ENCODE measurements at places on chromosomes 13 and 19.

- no peak for DNase-seq
Observed at GRCh38 chr13:94480672-94481145, 1.2 kb upstream of the DCT start.

DNA sequence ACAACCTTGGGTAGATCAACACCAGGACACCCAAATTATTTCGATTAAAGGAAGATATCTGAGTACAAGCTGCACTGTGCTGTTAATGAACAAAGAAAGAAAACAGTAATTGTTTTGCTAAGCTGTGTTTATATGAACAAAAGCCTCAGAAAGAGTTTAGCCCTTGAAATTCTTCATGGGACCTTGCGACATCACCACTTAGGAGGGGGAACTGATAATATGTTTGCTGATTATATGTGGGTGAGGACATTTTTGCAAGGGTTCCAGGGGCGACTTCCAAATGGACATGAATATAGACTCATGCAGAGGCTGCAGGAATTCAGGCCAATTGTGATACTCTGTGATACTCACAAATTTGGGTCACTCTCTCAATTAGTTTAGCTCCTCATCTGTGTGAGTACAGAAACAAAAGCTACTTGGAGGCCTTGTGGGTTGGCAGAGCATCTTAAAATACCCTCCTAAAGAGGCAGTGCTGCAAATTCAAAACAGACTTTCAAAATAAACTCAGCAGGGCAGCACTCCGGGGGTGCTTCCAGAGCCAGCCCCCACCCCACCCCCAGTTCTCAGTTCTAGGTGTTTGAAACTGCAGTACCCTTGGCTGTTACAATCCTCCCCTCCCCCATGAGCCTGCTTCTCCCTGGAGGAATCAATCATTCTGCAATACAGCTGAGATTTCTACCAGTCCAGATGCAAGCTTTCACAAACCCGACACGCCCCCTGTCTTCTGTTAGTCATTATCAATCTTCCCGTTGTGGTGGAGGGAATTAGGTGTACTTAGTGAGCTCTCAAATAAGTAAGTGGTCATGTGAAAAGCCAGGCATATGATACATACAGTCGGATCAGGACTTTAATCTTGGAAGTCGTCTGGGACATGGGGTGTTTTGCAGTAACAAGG lies 97.0 kb upstream of the MBNL2 start:
- DNase-seq = no peak

DNA sequence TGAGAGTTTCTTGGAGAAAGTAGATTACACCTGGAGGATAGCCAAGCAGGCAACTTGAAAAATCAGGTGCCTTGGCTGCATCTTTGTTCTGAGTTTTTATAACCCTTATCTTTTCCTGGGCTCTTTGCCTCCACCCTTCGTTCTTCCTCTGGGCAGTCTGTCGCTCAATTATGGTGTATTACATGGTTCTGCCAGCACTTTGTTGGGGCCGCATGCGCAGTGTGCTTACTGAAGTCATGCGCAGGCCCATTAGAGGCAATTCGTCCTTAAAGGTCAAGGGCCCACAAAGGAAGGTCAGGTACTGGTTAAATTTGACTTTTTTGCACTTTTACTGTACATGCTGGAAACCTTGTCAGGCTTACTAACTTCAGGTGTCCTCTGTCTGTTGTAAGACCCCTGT lies 761.9 kb upstream of the SLITRK5 start:
- no peak for DNase-seq

DNA sequence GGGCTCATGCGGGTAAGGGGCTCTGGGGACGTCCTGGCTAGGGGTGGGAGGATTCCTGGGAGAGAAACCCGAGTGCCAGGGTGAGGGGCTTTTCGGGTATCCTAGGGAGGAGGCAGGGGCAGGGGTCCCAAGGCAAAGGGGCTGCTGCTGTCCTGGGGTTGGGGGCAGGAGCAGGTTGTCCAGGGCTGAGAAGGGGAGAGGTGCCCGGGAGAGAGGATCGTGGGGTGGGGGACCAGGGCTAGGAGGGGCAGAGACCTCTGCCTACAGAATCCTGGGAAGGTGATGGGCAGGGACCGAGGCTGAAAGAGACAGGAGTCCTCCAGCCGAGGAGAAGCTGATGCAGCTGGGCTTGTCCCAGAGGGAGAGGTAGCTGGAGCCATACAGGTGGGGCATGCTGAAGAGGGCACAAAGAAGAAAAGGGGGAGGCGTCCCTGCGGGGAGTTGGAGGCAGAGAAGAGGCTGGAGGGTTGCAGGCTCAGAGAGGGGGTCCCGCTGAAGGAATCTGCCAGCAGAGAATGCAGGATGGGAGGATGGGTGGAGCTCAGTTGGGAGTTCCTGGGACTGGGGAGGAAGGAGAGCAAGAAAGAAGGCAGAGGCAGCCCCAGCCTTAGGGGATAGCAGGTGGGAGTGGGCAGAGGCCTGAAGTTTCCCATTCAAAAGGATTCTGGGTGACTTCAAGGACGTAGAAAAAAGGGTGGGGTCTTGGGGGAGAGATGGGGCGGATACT lies 574 bp downstream of the CYP2S1 start:
- DNase-seq = no peak

DNA sequence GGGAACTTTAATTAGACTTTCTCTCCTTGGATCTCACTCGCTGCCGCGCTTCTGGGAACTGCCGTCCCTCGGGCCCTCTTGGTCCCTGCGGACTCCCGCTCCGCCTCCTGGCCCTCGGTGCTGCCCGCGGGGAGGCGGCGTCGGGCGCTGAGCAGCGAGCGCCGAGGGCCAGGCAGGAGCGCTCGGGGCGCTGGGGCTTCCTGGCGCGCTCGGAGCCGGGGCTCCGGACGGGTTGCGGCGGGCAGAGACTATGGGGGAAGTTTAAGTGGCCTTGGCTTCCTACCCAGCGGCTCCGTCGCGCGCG lies 704 bp downstream of the CHST8 start:
- DNase-seq = no peak

DNA sequence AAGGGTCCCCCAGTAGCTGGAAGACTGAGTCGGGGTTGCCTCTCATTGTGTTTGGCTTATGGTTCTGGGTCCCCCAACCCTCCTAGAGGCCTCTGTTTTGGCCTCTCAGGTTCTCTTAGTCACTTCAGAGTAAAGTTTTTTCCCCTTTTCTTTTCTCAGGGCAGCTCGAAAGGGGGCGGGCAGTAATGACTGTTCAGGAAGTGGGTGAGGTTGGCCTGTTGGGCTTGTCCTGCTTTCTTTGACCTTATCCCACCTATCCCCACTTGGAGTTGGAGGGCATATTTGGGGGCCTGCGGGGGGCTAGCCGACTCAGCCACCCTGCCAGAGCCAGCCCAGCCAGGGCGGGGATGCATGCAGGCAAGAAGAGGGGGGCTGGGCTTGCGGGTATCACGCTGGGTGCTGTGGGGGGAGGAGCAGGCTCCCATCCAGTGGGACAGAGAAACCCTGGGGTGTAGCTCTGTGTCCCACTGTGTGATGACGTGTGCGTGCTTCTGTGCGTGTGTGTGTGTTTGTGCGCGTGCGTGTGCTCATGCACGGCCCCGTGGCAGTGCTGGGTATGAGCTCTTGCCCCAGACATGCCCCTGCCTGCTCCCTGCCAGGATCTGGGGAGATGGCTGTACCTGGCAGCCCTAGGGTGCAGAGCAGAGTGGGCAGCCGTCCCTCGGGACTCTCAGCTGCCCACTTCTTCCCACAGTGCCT lies 1.4 kb downstream of the CIC start:
- peak; percentile 23 for DNase-seq

- no peak for DNase-seq
Observed at GRCh38 chr19:37931881-37932655, 25.1 kb downstream of the SIPA1L3 start.

DNA sequence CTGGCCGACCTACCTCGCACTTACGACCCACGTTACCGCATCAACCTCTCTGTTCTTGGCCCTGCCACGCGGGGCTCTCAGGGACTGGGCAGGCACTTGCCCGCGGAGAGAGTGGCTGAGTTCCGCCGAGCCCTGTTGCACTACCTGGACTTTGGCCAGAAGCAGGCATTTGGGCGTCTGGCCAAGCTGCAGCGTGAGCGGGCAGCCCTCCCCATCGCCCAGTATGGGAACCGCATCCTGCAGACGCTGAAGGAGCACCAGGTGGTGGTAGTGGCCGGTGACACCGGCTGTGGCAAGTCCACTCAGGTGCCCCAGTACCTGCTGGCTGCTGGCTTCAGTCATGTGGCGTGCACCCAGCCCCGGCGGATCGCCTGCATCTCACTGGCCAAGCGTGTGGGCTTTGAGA lies 4.2 kb downstream of the DHX34 start:
- no peak for DNase-seq

GRCh38 chr13:46278474-46278873 lies 66.7 kb downstream of the LRRC63 start:
- no peak for DNase-seq

GRCh38 chr13:112849500-112849899 lies 119.5 kb upstream of the MCF2L start:
- DNase-seq = no peak

GRCh38 chr13:101584331-101584730 lies 131.9 kb downstream of the ITGBL1 start:
- no peak for DNase-seq

- DNase-seq = no peak
Observed at GRCh38 chr13:114026481-114026880, 52.6 kb upstream of the C13orf46 start.

DNA sequence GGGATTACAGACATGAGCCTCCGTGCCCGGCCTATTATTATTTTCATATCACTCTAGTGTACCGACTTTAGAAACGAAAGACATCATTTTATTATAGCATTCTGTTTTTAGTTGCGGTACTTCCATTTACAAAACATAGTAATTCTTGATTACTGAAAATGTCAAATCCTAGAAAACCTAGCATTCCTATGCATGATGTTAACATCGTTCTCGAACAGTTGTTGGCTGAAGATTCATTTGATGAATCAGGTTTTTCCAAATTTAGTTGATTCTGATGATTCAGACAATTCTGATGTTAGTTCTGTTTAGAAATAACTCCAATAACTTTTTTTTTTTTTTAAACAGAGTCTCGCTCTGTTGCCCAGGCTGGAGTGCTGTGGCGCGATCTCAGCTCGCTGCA lies 11.5 kb upstream of the MTRF1 start:
- DNase-seq = no peak

DNA sequence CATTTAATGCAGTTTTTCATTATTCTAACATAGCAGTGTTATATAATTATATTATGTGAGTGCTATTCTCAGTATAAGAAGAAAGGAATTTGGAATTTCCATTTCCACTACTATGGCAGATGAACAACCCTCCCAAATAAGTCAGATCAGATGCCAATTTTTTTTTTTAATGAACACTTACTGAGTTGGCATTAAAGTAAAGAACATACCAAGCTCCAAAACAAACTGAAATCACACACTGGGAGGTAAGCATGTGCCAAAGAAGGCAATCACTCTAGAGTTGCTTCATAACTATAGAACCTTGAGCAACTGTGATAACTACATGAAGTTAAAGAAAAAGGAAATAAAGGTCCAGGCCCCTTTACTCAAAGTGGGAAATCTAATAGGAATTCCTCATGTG lies 90.3 kb downstream of the RNF17 start:
- DNase-seq = no peak

All from stimulated activated CD8-positive, alpha-beta memory T cell treated with anti-CD3 and anti-CD28 coated beads, Interleukin-15, amount 100 ng/mL, for 24 hours (primary cell).